Left lung (tissue), 14 donors: ENCODE measurements at places on chromosomes 2 and 18. TPM values are rescaled to one million over a fixed set of nuclear protein-coding genes. Genes with fewer than 3 reads are reported as not detected.

Gene AQP4
- polyA plus RNA-seq = 95.9 TPM

Gene NAT8
- polyA plus RNA-seq = 1.2 TPM

Gene LAMA3
- 137 TPM for polyA plus RNA-seq

Gene FHL2
- 6.2 TPM for polyA plus RNA-seq

Gene PLA2R1
- polyA plus RNA-seq = 7.2 TPM

Gene CSRNP3
- polyA plus RNA-seq = 11.4 TPM

Gene CD226
- 2.2 TPM for polyA plus RNA-seq

Gene IL1F10
- not detected for polyA plus RNA-seq

Gene TCF23
- 0.08 TPM for polyA plus RNA-seq

Gene AFF3
- polyA plus RNA-seq = 21.7 TPM

Gene IL36B
- polyA plus RNA-seq = not detected

Gene GALNT3
- 27.4 TPM for polyA plus RNA-seq

Gene UCN
- polyA plus RNA-seq = 2.0 TPM
